ENCODE measurements at places on chromosomes 2 and 18.

GRCh38 chr18:46040747-46041104 lies 31.3 kb downstream of the PSTPIP2 start:
- DNase-seq: no peak

- DNase-seq: no peak
Observed at GRCh38 chr2:42099438-42100173, 51.8 kb downstream of the PKDCC start.

GRCh38 chr2:164706522-164706921 lies 85.2 kb upstream of the GRB14 start:
- DNase-seq: no peak

- DNase-seq: peak; percentile 54
Observed at GRCh38 chr2:203893401-203893800, 25.8 kb downstream of the CTLA4 start.

- DNase-seq: no peak
Observed at GRCh38 chr18:31791817-31792579, 31.3 kb upstream of the SLC25A52 start.

GRCh38 chr2:168649562-168649961 lies 152.9 kb upstream of the NOSTRIN start:
- DNase-seq: no peak

DNA sequence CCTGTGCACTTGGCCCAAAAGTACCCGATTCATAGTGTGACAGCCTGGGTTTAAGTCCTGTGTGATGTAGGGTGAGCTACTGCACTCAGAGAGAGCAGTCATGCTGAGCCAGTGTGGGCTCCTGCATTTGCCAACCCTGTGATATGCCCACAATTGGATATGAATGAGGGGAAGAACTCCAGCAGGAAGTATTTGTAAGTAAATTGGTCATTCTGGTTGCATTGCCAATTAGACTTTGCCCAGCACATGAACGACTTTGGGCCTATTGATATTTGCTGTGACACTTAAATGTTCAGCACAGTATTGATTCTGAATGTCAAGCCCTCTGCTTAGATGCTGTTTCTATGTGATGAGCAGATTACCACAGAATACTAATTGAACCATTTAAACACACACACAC lies 570.9 kb downstream of the PIK3C3 start:
- DNase-seq: no peak

- DNase-seq: no peak
Observed at GRCh38 chr2:150866431-150866830, 379.0 kb upstream of the RND3 start.

DNA sequence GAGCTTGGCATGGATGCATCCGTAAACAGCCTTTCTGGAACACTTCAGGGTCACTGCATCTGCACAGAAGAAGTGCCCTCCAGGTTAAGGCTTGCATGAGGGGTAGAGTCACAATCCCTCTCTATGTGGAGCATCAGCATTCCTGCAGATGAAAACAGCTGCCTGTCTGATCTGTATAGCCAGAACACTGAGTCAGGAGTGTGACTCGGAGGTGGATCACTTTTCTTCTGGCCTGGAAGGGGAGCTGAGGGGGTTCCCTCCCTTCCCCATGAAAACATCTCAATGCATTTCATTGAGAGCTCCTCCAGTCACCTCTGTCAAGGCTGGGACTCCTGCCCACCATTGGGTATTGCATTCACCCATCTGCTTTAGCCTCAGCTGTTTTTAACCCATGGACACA lies 72.5 kb upstream of the SERPINE2 start:
- no peak for DNase-seq

DNA sequence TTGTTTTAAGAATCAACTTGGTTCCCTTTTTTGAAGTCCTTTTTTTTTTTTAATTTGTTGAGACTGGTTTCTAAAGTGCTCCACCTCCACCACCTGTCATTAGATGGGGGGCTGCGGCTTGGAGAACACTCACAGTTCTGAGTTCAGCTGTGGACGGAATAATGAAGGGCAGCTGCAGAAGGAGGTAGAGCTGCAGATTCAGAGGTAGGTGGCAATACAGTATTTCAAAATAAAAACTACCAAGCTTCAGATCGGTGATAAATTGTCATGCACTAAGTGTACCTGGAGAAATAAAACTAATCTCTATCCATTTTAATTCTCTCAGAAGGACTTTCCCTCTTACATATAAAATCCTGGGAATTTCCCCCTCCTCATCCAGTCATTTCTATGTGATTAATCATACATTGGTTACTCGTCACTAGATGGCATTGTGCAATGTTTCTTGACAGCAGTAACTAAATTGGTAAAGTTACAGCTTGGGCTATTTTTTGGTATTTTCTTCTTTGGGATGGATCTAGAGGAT lies 81.1 kb upstream of the SLC39A10 start:
- no peak for DNase-seq

DNA sequence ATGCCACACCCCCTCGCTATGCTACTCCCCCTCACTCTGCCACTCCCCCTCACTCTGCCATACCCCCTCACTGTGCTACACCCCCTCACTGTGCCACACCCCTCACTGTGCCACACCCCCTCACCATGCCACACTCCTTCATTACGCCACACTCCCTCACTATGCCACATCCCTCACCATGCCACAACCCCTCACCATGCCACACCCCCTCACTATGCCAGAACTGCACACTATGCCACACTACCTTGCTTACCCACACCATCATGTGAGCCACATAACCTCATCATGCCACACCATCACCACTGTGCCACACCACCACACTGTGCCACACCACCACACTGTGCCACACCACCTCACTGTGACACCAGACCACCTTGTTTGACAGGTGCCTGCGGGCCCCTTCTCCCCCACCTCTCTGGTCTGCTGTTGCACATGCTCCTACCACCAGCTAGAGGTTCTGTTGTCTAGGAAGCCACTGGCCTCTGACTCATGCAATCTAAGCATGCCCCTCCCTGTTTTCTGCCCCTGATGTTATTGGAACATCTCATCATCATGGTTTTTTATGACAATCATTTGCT lies 22.0 kb downstream of the MARCHF4 start:
- no peak for DNase-seq

- no peak for DNase-seq
Observed at GRCh38 chr2:129091620-129092019, 773.0 kb upstream of the HS6ST1 start.

- no peak for DNase-seq
Observed at GRCh38 chr2:108934151-108934550, 54.9 kb downstream of the EDAR start.

DNA sequence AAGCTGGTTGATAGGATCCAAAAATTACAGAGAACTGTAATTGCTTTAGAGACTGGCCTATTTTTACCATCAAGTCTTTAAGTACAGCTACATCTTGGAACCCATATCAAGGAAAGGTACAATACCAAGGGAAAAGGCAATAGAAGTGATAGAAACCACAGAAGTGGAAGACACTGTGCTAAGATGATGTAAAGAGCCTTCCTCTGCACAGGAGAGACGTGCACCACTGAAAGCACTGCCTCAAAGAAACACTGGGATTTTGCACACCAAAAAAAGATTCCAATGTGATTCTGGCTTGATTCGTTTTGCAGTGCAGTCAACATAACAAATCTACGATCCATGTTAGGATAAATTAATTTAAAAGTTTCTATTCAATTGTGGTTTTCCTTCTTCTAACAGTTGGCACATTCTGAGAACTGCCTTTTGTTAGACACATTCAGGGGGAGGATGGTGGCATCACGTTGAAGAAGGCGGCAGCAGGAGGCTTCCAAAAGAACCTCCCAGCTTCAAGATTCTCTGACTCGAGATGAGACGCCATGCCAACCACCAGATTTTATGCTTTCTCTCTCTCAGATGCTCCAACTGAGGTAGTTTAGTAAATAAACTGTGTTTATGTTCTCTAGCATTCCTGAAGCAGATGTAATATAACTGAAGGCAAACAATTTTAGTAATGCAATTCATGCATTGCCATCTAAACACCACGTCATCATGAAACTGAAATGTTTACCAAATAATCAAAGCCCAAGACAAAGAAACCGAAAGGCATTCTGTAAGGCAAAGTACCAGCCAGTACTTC lies 102.9 kb downstream of the BCL2 start:
- DNase-seq: no peak

DNA sequence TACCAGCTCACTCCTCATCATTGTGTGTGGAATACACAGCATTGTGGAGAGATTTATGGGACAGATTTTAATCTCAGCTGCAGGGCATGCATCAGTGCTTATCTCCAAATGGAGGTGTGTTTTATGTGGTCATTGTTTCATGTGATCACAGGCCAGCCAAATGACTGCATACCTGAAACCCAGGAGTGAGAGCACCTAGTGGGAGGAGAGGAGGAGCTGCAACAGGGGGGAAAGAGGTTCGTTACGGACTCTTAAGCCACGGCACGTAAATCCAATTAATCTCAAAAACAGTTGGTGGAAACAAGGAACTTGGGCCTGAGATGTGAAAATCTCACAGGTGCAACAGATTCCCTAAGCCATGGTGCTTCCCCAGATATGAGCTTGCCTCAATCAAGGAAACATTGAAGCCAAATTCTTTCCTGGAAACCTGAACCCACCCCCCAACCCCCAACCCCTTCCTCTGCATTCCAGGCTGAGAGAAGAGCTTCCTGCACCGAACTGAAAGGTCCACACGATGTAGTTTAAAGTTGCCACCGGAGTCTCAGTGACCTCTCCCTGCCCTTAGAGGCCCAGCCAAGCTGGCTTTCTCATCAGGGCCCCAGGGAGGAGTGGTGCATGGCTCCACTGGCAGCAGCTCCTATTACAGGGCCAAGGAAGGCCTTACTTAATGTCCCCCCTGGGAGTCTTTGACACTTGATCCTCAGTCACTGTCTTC lies 167.4 kb downstream of the C1D start:
- DNase-seq: no peak

DNA sequence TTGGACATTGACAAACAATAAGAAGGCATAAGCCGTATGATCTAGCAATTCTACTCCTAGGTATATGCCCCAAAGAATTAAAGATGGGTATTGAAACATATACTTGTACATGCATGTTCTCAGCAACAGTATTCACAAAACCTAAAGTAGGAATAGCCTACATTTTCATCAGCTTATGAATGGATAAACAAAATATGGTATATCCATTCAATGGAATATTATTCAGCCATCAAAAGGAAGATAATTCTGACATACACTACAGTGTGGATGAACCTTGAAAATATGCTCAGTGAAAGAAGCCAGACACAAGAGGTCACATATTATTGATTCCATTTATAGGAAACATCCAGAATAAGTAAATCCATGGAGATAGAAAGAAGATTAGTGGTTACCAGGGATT lies 56.0 kb downstream of the CELF4 start:
- DNase-seq: no peak

DNA sequence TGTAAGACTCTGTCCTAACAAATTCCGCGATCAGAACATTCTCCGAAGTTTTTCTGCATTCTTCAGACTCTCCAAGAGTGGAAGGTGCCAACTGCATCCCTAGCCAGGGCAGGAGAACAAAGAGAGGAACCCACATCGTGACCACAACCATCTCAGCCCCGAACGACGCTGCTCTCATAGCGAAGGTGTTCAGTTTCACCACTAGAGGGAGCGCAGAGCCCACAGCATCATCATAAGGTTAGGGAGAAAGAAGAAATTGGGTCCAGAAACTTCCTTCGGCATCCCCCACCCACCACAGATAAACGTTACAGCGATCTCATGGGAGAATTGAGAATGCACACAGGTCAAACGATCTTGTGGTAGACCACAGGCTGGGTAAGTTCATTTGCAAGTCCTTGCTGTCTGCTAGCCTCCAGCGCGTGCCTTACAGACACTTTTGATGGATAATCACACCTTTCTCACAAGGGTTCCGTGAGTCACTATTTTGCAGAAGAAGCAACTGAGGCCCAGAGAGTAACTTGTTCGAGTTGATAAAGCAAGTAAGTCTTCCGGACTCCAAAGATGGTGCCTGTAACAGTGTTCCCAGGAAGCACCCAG lies 53.7 kb upstream of the ARL4C start:
- peak; percentile 26 for DNase-seq

GRCh38 chr18:8847066-8847755 lies 141.9 kb downstream of the MTCL1 start:
- no peak for DNase-seq

DNA sequence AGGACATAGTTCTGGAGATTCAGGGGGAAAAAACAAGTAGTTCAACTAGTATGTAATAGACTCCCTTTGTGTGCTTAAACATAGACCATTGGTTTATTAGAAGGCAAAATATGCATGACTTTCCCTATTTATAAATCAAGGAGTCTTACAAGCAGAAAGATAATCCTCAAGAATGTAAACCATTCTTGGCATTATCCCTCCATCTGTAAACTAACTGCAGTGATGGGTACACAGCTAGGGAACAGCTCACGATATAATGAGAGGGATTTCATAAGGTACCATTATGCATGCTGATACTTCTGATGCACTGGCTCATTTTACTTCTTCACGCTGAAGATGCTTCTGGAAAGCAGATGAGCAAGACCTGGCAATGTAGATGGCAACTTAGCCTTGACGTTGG lies 878 bp downstream of the FBXO15 start:
- no peak for DNase-seq

DNA sequence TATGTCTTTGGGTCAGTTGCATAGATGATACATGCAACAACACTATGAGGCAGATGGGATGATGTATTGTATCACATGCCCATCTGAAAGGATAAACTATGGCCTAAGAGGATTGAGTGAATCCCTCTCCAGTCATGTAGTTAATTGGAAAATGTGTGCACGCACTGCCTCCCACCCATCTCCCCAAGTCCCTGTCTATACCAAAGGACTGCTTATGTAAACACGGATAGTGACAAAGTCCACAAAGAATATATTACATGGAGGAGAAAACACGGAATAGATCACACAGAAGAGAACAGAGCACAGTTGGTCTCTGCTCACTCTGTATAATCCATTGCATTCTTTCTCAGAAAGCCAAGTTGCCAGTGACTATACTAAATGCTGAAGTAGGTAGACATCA lies 82.4 kb downstream of the NCKAP5 start:
- no peak for DNase-seq

- DNase-seq: no peak
Observed at GRCh38 chr18:63257453-63257852, 62.1 kb downstream of the BCL2 start.

DNA sequence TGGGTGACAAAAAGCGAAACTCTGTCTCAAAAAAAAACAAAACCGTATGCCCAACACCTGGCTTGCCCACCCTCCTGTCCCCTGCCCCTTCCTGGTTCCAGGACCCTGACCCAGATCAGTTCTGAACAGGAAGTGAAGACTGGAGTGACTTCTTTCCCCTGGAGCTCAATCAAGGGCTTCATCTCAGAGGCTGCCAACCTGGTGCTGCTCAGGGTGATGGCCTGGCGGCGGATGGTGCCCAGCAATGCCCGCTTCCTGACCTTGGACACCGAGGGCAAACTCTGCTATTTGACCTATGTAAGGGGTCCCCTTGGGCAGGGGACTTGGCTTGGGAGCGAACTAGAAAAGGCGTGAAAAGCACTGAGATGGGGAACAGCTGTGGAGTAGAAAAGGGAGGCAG lies 5.9 kb downstream of the CATIP start:
- no peak for DNase-seq

Data from gastrocnemius medialis (tissue), 4 donors.